ENCODE measurements at places on chromosomes 4 and X. TPM values are rescaled to one million over a fixed set of nuclear protein-coding genes. Genes with fewer than 3 reads are reported as not detected.

TRIML2 gene
- not detected for total RNA-seq

DNA sequence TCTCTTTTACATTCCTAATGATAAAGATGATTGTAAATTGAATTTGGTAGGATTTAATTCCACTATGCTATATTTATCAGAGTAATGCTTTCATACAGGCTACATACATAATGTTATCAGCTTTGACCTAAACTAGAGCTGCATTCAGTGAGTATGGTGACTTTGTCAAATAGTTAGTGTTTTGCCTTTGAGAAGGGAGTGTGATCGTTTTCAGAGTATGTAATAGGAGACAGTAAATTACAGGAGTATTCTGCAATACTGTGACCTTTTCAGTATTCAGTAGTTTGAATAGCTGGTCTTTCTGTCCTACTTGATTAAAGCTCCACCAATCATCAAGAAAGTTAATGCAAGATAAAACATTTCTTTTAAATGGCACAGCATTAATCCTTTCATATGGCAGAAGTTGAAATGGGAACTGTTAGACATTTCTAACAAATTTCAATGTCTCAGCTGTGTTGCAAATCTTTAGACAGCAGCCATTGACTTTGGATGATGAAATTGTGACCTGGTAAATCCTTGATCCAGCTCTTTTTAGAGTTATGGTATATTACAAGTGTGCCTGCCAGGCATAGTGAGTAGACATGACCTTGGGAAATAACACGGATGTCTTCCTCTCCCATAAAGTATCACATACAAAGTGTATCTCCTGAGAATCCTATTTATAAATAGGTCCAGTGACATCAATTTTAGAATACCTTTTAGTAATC is 455.3 kb downstream of the KCTD8 start:
- no peak for DNase-seq

KCNE5 gene
- 1.9 TPM for total RNA-seq

GRCh38 chr4:107970063-107970798 is 19.5 kb upstream of the HADH start:
- no peak for DNase-seq

DNA sequence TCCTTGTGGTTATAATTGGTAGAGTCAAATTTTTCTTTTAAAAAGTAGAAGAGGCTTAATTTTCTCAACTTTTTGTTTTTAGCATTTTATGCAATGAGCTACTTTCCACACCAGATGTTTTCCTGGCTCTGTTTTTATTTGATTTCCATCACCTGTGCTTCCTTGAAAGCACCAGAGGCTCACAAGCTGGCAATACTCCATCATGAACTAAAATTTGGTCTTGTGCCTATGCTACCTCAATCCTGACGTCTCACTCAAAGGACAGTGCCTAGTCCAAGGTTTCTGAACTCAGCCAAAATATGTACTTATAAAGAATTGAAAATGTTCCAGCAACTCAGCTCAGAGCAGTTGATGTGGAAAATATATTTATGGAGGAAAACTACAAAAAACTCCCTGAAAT is 914.0 kb upstream of the PRKX start:
- no peak for DNase-seq

- no peak for DNase-seq
Observed at GRCh38 chr4:156497486-156497885, 474.1 kb downstream of the PDGFC start.

ATP2B3 gene
- 0.05 TPM for total RNA-seq

CXCL3 gene
- total RNA-seq: 1.0 TPM

- no peak for DNase-seq
Observed at GRCh38 chr4:69497886-69498395, 2.2 kb upstream of the UGT2B4 start.

DNA sequence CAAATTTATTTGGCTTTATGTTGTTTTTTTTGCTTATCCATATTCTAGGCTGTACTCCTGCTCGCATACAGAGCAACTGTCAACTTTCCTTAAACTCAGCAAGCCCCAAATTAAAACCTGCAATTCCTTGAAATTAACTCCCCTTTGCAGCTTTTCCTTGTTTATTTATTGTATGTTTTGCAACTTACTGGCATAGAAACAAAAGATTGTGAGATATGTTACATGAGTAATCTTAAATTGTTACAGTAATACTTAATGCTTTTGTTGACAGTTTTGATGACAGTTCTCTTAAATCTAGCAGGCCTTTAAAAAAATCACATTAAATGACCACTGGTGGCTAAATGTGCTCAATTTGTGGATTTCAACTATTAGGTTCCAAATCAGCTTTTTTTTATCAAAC is 4.5 kb downstream of the DDX3X start:
- DNase-seq: no peak

- DNase-seq: no peak
Observed at GRCh38 chr4:73648478-73648877, 28.2 kb upstream of the RASSF6 start.

DNA sequence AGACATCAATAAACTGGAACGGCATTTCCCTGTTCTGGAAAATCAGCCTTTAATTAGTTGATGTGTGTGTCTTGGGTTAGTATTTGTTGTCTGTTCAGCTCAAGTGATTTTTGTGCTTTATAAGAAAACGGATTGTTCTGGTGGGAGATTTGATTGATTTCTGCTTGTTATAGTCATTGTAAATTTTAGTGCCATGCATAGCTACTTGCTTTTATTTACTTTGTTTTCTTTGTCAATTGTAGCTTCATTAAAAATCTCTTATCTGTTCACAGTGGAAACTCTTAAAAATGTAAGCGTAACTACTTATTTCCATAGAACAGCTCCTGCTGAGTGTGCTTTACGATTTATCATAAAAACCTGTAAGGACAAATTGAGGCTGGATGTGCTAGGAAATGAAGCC is 253.2 kb downstream of the TENM3 start:
- DNase-seq: no peak

DNA sequence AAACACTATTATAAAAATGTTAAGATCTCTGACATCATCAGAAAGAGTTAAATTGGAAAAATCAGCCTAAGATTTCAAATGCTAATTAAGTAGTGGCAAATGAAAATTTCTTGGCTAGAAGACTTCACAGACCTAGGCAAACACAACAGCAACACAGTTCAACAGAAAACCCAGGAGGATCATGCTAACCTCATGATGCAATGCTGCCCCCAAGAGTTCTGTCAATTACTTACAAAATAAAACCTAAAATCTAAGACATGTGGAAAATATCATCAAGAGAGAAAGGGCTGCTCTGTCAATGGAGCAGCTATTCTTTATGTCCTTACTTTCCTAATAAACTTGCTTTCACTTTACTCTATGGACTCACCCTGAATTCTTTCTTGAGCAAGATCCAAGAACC is 21.0 kb downstream of the S100G start:
- DNase-seq: no peak

DNA sequence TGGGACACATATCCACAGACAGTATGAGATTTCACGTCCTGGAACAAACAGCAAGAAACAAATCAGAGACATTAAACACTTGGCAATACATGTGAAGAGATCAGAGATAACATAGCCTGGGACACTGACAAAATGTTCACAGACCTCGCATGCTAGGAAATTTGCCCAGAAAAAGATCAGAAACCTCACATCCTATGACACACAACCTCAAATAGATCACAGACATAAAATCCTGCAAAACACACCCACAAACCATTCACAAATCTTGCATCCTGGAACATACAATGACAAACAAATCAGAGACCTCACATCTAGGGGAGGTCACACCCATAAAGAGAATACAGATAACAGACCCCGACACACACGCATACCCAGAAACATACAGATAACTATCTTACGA is 18.0 kb downstream of the SUV39H1 start:
- DNase-seq: no peak

GRCh38 chrX:16807976-16808542 is 21.8 kb downstream of the TXLNG start:
- DNase-seq: no peak

DNA sequence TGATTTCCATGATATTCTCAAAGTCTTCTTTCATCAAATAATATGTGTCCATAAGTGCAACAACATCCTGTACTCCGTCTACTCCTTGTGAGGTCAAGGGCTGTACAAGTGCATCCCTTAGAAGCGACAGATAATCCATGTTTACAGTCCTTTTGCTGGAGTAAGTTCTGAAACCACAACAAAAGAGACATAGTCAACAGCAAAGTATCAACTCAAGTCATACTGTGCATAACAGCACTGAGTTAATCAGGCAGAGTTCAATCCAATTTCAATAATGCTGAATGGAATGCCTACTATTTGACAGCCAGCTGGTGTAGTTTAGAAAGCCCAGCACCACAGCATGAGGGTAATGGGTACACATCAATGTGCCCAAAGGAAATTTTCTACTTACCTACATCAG is 74.5 kb downstream of the RFC1 start:
- DNase-seq: no peak

GRCh38 chr4:54367059-54367458 is 138.0 kb downstream of the PDGFRA start:
- no peak for DNase-seq

CLDN22 gene
- not detected for total RNA-seq

DNA sequence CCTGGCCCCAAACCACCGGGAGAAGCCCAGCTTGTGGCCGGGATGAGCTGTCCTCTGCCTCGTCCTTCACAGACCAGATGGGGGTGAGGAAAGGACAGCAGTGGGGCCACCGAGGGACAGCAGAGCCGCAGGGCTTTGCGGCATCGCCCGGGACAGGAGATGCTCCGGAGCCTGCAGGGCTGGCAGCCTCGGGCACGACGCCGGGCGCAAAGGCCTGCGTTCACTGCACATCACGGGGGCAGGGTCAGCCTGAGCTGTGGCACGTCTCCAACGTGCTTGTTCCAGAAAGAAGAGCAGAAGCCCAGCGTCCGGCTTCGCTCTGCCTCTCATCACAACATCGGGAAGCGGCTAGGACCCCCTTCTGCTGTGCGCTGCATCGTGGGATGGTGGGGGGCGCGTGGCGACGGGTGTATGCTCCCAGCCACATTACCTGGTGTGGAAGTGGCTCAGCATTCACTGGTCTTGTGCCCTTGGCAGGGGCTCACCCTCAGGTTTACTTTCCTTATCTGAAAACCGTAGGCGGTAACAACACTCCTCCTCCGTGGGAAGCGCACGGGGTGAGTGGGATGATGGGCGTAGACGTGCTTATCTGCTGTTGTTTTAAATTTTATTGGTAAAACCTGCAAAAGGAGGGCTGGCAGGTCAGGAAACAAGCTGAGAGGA is 7.4 kb downstream of the TADA2B start:
- no peak for DNase-seq

AFP gene
- total RNA-seq: not detected
